ENCODE measurements at places on chromosomes 1 and 21.

- DNase-seq = no peak
These were observed 105.3 kb downstream of the AJAP1 start for GRCh38 chr1:4759671-4760070.

GRCh38 chr1:175211656-175212055 lies 19.1 kb upstream of the KIAA0040 start:
- DNase-seq = no peak

DNA sequence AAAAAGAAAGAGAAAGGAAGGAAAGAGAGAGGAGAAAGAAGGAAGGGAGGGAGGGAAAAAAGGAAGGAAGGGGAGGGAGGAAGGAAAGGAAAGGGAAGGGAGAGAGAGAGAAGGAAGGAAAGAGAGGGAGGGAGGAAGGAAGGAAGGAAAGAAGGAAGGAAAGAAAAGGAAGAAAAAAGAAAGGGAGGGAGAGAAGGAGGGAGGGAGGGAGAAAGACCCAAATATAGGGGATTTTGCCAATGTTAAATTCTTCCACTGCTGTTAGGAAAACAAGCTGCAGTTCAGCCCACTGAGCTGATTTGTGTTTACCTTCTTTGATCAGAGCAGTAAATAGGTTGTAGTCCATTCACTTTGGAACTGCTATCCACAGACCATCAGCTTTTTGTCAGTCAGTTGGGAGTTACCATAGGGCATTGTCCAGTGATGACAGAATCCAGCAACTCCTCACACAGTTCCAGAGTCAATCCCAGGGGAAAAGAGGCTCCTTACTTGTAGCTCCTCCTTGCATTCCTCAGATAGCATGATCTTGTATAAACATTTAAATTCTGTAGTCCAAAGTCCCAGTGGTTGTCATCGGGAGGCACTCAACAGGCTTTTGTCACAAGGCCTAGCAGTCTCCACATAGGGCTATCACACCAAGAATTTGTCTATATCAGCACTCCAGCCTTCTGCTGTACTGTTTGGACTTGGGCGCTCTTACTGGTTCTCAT lies 13.5 kb upstream of the PPP1R8 start:
- no peak for DNase-seq

DNA sequence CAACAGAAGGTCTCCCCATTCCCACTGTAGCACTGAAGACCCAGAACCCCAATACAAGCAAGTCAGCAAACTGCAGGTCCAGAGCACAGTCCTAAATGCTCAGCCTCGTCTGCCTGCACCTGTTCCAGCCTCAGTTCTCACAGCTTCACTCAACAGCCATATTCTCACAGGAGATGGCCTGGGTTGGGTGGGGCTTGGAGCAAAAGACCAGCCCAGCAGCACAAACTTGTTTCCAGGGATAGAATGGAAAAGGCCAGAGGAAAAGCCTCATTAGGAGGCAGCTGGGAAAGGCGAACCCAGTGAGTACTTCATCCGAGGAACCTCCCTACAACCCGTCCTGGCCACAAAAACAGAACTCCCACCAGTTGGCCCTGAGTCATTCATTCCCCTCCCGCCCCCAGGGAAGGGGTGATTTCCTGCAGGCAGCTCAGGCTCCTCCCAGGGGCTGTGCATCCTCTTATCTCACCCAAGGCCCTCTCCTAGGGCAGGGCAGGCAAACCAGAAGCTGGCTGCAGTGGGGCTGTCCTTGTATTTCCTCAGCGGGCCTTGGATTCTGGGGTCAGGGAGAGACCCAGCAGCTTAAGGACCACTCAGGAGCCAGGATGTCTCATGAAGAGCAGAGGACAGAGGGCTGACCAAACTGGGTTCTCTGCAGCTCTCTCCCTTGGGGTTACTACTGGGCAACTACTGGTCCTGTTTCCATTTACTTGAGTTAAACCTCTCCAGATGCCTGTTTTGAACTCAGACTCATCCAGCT lies 7.4 kb upstream of the MPL start:
- DNase-seq = peak; percentile 38

DNA sequence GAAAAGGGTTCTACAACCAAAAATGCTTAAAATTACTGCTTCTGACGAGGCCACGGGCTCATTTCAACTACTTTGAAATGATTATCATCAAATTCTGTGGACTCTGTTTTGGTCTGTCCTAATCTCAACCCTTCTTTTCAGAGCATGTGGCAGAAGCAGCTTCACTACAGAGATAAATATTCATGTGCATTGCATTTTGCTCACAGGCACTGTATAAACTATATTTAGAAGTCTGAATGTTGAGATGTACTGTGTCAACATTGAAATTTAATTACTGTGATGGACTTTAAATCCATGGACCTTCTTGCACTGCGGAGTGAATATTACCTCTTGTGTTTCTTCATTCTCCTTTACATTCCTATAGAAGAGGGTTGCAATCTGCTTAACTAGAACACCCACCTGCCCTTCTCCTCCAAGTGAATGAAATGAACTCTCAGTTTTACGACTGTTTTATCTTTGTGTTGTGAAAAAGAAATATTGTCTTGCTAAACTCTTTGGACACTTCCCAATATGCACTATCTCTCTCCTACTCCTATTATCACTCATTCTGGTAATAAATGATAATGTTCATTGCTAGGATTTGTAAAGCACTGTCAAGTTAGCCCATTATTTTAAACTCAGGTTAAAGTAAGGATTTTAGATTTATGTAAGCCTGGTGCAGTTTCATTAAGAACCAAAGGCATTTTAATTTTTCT lies 281.2 kb upstream of the ST6GALNAC5 start:
- DNase-seq = no peak

GRCh38 chr1:165289556-165289955 lies 67.0 kb downstream of the LMX1A start:
- DNase-seq = no peak

DNA sequence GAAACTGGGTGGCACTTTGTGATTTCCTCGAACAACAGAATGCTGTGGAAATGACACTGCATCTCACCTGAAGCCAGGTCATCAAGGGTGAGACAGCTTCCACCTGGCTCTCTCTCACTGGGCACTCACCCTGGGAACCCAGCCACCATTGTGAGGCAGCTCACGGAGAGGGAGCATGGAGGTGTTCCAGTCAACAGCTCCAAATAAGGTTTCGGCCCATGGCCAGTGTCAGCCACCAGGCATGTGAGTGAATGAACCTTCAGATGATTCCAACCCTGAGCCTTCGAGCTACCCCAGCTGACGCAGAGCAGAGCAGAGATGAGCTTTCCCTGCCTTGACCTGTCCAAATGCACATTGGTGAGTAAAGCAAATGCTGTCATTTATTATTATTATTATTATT lies 58.1 kb downstream of the SYDE2 start:
- DNase-seq = no peak

- no peak for DNase-seq
These were observed 522.9 kb downstream of the LRRIQ3 start for GRCh38 chr1:73674945-73675561.

GRCh38 chr1:42965378-42965777 lies 6.7 kb upstream of the SLC2A1 start:
- DNase-seq = no peak

- peak; percentile 63 for DNase-seq
These were observed 9.2 kb upstream of the SFPQ start for GRCh38 chr1:35202048-35202719.

DNA sequence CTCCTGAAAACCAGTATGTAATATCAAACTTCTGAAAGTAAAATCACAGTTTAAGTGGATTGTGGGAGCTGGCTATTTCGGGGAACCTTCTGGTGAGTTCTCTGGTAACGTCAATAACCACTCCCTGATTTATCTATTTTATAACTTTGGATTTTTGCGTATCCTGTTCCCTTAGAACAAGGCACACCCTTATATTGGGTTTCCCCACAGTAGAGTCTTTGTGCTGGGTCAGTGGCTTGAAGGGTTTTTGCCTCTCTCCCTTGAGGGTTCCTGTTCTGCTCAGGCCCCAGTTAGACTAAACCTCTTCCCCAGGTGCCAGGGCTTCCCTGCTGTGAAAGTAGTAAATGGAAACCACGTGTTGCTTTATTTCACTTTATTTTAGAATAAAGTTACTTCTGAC lies 21.3 kb downstream of the CCN1 start:
- no peak for DNase-seq

GRCh38 chr1:55252942-55253589 lies 37.9 kb upstream of the USP24 start:
- no peak for DNase-seq

- no peak for DNase-seq
These were observed 132.6 kb downstream of the NTPCR start for GRCh38 chr1:233082778-233083550.

- no peak for DNase-seq
These were observed 213.7 kb upstream of the CSF3R start for GRCh38 chr1:36696261-36696940.

DNA sequence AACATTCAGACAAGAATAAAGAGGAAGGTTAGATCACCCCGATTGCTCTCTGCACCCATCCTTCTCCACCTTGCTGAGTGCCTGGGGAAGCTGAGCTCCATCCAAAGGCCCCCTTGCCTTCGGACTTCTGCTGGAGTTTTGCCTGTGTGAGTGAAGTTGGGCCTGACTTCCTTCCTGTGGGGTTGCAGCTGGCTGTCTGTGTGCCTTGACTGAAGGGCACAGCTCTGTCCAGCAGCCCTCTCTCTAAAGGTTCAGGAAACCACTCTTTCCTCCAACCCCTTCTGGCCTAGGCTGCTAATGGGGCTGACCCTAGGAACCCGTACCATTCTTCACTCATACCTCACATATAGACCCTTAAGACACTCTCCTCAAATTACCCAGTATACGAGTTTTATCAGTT lies 173.4 kb upstream of the HMCN1 start:
- no peak for DNase-seq

DNA sequence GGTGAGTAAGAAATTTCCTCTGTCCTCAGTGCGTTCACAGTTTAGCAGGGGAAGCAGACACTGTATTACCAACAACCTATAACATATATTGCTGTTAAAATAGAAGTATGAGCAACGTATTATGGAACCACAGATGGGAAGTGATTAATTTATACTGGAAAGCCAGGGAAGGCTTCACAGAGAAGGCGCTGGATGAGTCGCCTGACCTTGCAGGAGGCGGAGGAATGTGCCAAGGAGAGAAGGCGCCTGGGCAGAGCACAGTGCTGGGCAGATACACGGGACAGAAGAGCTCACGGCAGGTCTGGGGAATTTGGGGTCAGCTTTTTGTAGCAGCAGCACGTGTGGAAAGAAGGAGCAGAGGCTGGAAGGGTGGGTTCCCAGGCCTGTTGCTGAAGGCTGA lies 116.3 kb downstream of the DHRS3 start:
- DNase-seq = no peak
